ENCODE measurements at places on chromosomes 7 and 10. TPM values are rescaled to one million over a fixed set of nuclear protein-coding genes. Genes with fewer than 3 reads are reported as not detected.

The LHFPL3 gene
- not detected for total RNA-seq

The MRLN gene
- total RNA-seq, result not detected

The ZNF425 gene
- 1.1 TPM for total RNA-seq

The RGR gene
- total RNA-seq, result not detected

The NPC1L1 gene
- total RNA-seq, result not detected

The FOXI2 gene
- not detected for total RNA-seq

The PNLIP gene
- not detected for total RNA-seq

The MLXIPL gene
- not detected for total RNA-seq

The KDM7A gene
- 1.2 TPM for total RNA-seq
